Activated naive CD4-positive, alpha-beta T cell (primary cell): ENCODE measurements at places on chromosomes 3 and 15.

- no peak for DNase-seq
Measured at GRCh38 chr15:72341361-72341760, 21.4 kb upstream of the CELF6 start.

DNA sequence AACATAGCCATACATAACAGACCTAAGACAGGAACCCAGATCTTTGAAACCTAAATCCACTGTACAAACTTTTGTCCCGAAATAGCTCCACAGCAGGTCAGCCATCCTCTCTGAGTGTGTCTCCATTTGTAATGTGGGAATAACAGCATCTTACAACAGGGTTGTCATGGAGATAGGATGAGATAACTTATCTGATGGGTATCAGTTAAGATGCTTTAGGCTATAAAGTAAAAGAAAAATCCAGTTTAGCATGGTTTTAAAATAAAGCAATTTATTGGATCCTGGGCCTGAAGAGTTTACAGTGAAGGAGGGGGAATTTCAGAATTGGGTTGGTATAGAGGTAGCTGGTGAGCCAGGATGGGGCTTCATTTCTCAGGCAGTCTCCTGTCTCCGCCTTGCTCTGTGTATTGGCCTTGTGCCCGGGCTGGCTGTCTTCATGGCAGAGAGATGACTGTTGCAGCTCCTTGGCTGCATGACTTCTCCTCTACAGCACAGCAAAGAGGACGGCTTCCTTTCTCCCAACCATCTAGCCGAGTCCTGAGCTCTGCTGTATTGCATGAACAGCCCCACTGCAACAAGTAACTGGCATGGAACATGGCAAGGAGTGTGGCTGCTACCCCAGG is 131.9 kb upstream of the PROK2 start:
- DNase-seq: no peak

- DNase-seq: no peak
Measured at GRCh38 chr3:194103983-194104751, 31.8 kb upstream of the HES1 start.

- no peak for DNase-seq
Measured at GRCh38 chr3:160876643-160877042, 120.6 kb downstream of the PPM1L start.

- no peak for DNase-seq
Measured at GRCh38 chr3:111608383-111608782, 13.2 kb upstream of the ZBED2 start.

- DNase-seq: no peak
Measured at GRCh38 chr3:62554264-62554799, 181.0 kb upstream of the FEZF2 start.

- no peak for DNase-seq
Measured at GRCh38 chr3:10962481-10963036, 30.0 kb upstream of the SLC6A1 start.
